ENCODE measurements at places on chromosomes 1 and 21.

DNA sequence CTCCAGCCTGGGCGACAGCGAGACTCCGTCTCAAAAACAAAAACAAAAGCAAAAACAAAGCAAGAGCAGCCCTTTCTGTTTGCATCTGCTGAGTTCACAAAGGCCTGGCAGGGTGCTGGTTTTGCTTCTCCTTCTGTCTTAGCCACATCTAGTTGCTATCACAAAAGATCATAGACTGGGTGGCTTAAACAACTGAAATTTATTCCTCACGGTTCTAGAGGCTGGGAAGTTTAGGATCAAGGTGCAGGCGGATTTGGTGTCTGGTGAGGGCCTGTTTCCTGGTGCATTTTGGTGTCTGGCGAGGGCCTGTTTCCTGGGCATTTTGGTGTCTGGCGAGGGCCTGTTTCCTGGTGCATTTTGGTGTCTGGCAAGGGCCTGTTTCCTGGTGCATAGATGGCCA lies 471.3 kb downstream of the CAMTA1 start:
- no peak for DNase-seq

DNA sequence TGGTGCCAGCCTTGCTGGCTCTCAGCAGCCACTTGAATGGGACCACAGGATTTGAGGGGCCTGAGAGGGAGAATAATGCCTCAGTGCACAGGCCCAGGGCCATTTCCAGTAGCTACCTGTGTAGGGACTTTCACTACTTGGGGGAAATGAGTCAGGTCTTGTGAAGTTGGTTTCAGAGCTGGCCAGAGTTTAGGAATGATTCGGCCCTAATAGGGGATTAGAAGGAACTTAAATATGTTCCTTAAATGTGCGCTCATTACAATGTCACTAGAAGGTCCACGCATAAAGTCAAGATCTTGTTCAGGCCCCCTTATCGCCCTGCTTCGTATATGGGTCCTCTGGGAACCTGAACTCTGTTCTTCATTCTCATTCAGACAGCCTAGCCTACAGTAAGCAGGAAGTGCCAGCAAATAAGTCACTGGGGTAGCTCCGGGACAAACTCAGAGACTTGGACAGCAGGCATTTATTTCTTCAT lies 5.6 kb upstream of the AKR1A1 start:
- DNase-seq: no peak

DNA sequence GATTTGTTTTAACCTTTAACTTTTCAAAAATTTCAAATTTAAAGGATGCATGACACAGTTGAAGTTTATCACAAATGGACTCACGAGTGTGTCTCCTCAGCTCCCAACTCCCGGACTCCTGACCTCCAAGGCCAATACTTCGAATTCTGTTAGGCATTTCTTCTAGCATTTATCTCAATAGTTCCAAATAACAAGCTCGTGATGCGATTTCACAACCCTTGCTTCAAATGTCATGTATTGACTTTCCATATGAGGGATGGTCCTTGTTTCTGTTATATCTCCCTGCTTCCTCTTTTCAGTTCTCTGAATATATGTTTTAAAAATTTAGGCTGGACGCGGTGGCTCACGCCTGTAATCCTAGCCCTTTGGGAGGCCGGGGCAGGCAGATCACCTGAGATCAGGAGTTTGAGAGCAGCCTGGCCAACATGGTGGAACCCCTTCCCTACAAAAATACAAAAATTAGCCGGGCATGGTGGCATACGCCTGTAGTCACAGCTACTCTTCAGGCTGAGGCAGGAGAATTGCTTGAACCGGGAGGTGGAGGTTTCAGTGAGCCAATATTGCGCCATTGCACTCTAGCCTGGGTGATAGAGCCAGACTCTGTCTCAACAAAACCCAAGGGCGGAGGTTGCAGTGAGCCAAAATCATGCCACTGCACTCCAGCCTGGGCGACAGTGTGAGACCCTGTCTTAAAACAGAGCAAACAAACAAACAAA lies 52.0 kb upstream of the TINAGL1 start:
- DNase-seq: no peak

- DNase-seq: no peak
Observed at GRCh38 chr1:193318347-193318746, 131.9 kb upstream of the B3GALT2 start.

- DNase-seq: no peak
Observed at GRCh38 chr1:110436635-110437034, 14.3 kb upstream of the PROK1 start.

All from erythroblast (primary cell).